Cardiac muscle cell (in vitro differentiated cells and primary cell): ENCODE measurements at places on chromosomes 3 and 15. TPM values are rescaled to one million over a fixed set of nuclear protein-coding genes. Genes with fewer than 3 reads are reported as not detected.
A peak's percentile ranks its signal among the peaks of the same experiment; 100 is the strongest.

FBXW12 gene
- 0.51 TPM in 1 of 2 replicates, not detected in the other for total RNA-seq

ST3GAL6 gene
- 36.0 and 41.1 TPM in 2 replicates for total RNA-seq

TF gene
- total RNA-seq, result 0.11 and 0.33 TPM in 2 replicates

TPRG1 gene
- 0.48 and 1.2 TPM in 2 replicates for total RNA-seq

VIPR1 gene
- 0.35 and 1.6 TPM in 2 replicates for total RNA-seq

C2CD4A gene
- not detected in 2 replicates for total RNA-seq

RHCG gene
- not detected in 2 replicates for total RNA-seq

TUBGCP5 gene
- total RNA-seq, result 13.2 and 14.6 TPM in 2 replicates

KLHL40 gene
- total RNA-seq, result 0.14 and 0.39 TPM in 2 replicates

DNA sequence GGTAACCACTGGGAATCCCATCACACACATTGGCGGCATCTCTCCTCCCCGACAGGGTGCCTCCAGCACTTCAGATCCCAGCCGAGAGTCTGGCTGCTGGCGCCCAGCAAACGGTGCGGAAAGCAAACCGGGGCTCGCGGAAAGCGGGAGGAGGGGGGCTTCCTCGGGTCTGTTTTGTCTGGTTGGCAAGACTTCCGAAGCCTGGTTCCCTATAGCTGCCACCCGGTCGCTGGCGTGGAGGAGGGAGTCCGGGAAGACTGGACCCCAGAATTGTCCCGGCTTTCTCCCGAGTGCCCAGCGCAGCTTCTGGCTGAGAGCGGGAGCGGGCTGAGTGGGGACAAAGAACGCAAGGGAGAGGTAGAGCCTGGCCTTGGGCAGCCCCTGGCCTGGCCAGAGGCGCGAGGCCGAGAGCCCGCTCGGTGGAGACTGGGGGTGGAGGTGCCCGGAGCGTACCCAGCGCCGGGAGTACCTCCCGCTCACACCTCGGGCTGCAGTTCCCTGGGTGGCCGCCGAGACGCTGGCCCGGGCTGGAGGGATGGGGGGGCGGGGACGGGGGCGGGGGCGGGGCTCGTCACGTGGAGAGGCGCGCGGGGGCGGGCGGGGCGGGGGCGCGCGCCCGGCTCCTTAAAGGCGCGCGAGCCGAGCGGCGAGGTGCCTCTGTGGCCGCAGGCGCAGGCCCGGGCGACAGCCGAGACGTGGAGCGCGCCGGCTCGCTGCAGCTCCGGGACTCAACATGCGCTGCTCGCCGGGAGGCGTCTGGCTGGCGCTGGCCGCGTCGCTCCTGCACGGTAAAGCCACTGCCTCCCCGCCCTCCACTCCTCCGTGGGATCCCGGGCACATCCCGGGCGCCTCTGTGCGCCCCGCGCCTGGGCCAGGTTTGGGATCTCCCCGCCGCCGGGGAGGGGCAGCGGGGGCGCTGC, at the start of gene CHRNA7:
TSS of gene CHRNA7 (plus strand) at position 654 of the 920 bp plus-strand sequence. CDS start at position 734, 80 bp downstream.
- DNase-seq, result peak; percentile 43
- H3K36me3 ChIP-seq, result no peaks in the 10 kb centered on the region
- peak within 1 kb of the TSS; percentile 82 for H3K4me3 ChIP-seq
- peaks cover 20% of the 10 kb centered on the region for H3K27me3 ChIP-seq

GRCh38 chr3:172654470-172654869, 56.4 kb downstream of the NCEH1 start:
- no peaks in the 10 kb centered on the region for H3K27me3 ChIP-seq
- no peaks in the 10 kb centered on the region for H3K4me1 ChIP-seq
- no peaks in the 10 kb centered on the region for H3K36me3 ChIP-seq

DNA sequence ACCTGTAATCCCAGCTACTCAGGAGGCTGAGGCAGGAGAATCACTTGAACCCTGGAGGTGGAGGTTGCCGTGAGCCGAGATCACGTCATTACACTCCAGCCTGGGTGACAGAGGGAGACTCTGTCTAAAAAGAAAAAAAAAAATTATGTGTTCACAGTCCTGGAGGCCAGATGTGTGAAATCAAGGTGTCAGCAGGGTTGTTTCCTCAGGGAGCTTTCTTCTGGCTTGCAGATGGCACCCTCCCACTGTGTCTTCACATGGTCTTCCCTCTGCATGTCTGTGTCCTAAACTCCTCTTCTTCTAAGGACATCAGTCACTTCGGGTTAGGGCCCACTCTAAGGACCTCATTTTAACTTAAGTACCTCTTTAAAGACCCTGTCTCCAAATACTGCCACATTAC, 56.1 kb upstream of the UBE2E1 start:
- no peak overlapping the region for H3K4me3 ChIP-seq
- DNase-seq, result no peak
- H3K27me3 ChIP-seq, result peaks cover 3% of the 10 kb centered on the region
- no peak overlapping the region for H3K27ac ChIP-seq
- H3K36me3 ChIP-seq, result no peaks in the 10 kb centered on the region

DNA sequence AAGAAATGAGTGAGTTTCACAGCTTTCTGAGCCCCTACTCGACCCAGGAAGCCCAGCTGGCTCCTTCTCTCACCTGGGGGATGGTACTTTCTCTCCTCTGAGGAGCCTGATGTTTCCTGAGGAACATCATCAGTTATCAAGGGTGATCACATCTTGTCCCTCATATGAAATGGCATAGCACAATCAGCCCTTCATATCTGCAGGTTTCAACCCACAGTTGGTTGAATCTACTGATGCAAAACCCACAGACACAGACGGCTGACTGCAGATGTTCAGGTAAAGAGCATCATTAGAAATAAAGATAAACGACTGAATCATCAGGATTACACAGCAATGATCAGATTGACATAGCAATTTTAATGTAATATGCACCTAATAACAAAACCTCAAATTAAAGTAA, 93.6 kb upstream of the OSTN start:
- no peak overlapping the region for H3K27ac ChIP-seq
- no peaks in the 10 kb centered on the region for H3K36me3 ChIP-seq
- no peak for DNase-seq
- no peaks in the 10 kb centered on the region for H3K27me3 ChIP-seq
- no peaks in the 10 kb centered on the region for H3K4me1 ChIP-seq

DNA sequence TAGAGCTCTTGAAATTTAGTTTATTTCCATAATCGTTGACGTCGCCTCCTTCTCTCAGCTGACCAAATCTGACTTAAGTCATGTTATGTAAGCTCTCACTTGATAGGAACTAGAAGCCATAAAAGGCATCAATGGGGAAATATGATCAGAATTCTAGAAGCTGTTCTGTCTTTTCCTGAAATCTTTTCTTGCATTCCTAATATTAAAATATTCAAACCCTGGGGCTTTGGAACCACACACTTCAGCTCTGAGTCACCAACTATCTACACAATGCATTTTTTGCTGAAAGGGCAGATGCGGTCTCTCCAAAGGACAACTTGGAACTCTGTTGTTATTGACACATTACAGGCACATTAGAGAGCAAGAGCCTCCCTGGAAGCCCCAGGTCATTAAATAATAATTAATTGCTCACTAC, 91.3 kb downstream of the LARS2 start:
- peaks cover 12% of the 10 kb centered on the region for H3K36me3 ChIP-seq
- no peak overlapping the region for H3K27ac ChIP-seq
- peak; percentile 85 for DNase-seq
- H3K4me1 ChIP-seq, result no peaks in the 10 kb centered on the region
- no peaks in the 10 kb centered on the region for H3K27me3 ChIP-seq
- H3K4me3 ChIP-seq, result no peak overlapping the region

- no peak overlapping the region for H3K27ac ChIP-seq
- no peaks in the 10 kb centered on the region for H3K27me3 ChIP-seq
- H3K36me3 ChIP-seq, result no peaks in the 10 kb centered on the region
- no peak overlapping the region for H3K4me3 ChIP-seq
- no peak for DNase-seq
Measured at GRCh38 chr15:27660676-27661075, 438.4 kb downstream of the OCA2 start.

DNA sequence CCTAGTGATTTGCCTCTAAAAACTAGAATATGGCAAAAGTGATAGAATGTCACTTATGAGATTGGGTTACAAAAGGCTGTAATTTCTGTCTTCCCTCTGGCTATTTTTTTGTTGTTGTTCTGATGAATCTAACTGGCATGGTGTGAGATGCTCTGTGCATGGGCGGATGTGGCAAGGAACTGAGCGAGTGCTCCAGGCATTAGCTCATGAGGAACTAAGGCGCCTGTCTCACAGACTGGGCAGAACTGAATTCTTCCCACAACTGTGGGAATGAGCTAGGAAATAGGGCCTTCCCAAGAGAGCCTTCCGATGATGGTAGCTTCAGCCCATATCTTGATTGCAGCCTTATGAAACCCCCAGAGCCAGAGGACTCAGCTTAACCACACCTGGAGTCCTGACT, 222.5 kb downstream of the NR2F2 start:
- no peaks in the 10 kb centered on the region for H3K27me3 ChIP-seq
- no peaks in the 10 kb centered on the region for H3K36me3 ChIP-seq
- no peak for DNase-seq
- no peak overlapping the region for H3K4me3 ChIP-seq

DNA sequence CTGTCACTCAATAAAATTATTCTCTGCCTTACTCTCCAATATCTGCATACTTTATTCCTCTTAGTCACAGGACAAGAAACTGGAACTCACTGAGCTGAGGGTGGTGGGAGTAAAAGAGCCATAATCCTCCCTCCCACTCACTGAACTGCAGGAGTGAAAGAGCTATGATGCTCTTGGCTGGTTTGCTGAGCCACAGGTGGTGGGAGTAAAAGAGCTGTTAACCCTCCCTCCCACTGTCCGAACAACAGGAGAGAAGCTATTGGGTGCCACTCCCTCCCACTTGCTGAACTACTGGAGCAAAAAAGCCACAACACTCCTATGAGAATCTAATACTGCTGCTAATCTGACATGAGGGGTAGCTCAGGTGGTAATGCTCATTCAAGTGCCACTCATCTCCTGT, 391.0 kb downstream of the NSUN3 start:
- H3K4me3 ChIP-seq, result no peak overlapping the region
- H3K27me3 ChIP-seq, result no peaks in the 10 kb centered on the region
- H3K36me3 ChIP-seq, result no peaks in the 10 kb centered on the region
- H3K27ac ChIP-seq, result no peak overlapping the region

DNA sequence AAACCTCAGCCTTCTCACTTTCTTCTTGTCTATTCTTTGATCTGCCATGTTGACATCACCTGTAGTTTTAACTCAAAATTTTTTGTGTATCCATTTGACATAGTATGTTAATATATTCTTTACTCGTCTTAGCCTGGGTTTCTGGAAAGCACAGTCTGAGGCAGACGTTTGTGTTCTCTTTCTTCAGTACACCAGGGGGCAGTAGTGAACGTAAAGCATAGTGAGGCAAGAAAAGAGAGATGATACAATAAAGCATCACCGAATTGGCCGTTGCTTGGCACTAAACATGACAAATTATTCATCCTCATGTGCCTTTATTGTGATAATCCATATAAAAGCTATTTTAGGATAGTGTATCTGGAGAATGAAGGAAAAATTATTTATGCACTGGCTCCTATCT, 141.0 kb upstream of the MYRIP start:
- no peaks in the 10 kb centered on the region for H3K36me3 ChIP-seq
- no peak overlapping the region for H3K4me3 ChIP-seq
- H3K27ac ChIP-seq, result no peak overlapping the region

DNA sequence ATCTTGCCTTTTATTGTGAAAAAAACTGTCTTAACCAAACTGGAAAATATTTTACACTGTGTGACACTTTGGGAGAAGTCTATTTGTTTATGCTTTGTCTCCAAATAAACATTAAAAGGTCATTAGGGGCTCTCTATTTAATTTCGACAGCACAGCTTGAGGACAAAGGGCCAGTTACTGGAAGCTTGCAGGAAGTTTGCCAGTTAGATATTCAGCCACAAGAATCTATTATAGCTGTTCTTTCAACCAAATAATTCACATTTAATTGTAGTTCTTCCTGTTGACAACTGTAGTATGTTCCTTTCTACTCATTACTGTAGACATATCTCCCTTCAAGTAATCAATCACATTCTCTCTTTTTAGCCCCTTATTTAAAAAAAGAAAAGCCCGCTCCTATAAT, 6.1 kb downstream of the CP start:
- no peak overlapping the region for H3K27ac ChIP-seq
- H3K36me3 ChIP-seq, result no peaks in the 10 kb centered on the region
- no peaks in the 10 kb centered on the region for H3K27me3 ChIP-seq
- peaks cover 11% of the 10 kb centered on the region for H3K4me1 ChIP-seq
- H3K4me3 ChIP-seq, result no peak overlapping the region
- DNase-seq, result peak; percentile 35

- no peaks in the 10 kb centered on the region for H3K27me3 ChIP-seq
- H3K27ac ChIP-seq, result no peak overlapping the region
- H3K4me3 ChIP-seq, result no peak overlapping the region
- no peaks in the 10 kb centered on the region for H3K4me1 ChIP-seq
Measured at GRCh38 chr3:9676785-9677184, 26.8 kb upstream of the CPNE9 start.

DNA sequence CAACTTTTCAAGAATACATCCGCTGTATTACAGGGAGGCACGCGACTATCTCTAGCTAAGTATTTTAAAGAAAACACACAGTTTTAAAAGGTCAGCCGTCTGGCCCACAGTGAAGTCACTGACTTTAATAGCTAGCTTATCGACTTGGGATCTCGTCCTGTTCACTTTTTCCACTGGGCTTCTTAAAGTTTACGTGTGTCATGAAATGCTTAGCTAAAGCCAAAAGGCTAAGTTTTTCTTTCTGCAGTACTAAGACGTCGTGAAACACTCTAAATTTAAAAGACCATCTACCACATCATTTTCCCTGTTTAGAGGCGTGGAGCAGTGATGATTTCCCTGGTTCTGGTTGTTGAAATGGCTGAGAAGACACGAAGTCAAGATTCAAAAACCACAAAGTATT, 27.1 kb downstream of the LRIG1 start:
- H3K27me3 ChIP-seq, result no peaks in the 10 kb centered on the region
- H3K36me3 ChIP-seq, result no peaks in the 10 kb centered on the region
- peaks cover 31% of the 10 kb centered on the region for H3K4me1 ChIP-seq
- H3K27ac ChIP-seq, result no peak overlapping the region

DNA sequence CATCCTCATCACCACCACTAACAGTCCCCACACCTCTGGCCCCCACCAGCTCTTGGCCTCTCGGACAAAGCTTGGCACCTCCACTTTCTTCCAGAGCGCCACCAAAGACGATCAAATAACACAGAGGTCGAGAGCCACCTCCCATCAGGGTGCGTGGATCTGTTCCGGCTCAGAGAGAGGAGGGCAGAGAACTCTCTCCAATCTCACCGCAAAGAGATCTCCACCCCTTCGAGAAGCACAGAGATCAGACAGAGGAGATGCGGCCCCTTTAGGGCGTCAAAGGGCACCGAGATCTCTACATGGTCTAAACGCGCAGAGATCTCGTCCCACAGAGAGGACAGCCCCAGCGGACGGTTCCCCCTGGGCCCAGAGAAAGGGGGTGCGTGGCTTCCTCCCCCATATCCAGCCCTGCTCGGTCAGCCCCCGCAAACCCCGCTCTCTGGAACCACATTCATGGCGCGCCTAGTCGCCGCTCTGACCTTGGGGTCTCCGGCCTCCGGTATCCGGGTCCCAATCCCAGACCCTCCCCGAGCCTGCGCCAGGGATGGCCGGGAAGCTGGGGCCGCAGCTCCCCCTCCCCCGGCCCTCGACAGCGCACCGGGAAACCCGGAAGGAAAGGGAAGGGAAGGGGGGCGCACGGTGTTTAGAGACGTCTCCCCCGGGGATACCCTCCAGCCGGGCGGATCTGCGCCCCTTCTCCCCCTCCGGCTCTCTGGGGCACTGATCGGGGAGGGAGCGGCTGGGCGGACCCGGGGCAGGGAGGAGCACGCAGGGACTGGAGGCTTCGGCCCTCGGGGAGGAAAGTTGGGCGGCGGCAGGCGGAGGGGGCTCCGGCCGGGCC, 608 bp downstream of the SCN5A start:
- no peak overlapping the region for H3K27ac ChIP-seq
- H3K36me3 ChIP-seq, result no peaks in the 10 kb centered on the region
- no peak for DNase-seq
- H3K4me1 ChIP-seq, result peaks cover 17% of the 10 kb centered on the region

GRCh38 chr3:18295171-18295920, 129.8 kb downstream of the SATB1 start:
- DNase-seq, result peak; percentile 81
- peaks cover 12% of the 10 kb centered on the region for H3K4me1 ChIP-seq
- H3K27me3 ChIP-seq, result no peaks in the 10 kb centered on the region
- H3K27ac ChIP-seq, result peak overlapping the region; percentile 82
- H3K4me3 ChIP-seq, result no peak overlapping the region
